ENCODE measurements at places on chromosomes 7 and 10.

DNA sequence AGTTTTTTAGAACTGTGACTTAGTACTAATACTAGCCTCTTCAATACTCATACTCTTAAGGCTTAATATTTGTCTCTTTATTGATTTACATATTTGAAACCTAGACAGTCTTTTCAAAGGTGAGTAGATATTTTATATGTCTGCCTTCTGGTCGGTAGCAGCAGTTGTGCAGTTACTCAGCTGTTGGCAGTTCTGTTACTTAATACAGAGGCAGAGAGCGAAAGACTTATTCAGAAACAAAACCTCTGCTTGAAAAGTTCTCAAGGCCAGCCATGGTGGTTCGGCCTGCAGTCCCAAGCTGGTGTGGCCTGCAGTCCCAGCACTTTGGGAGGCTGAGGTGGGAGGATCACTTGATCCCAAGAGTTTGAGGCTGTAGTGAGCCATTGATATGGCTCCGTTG, 84.2 kb downstream of the AUTS2 start:
- no peak for DNase-seq

DNA sequence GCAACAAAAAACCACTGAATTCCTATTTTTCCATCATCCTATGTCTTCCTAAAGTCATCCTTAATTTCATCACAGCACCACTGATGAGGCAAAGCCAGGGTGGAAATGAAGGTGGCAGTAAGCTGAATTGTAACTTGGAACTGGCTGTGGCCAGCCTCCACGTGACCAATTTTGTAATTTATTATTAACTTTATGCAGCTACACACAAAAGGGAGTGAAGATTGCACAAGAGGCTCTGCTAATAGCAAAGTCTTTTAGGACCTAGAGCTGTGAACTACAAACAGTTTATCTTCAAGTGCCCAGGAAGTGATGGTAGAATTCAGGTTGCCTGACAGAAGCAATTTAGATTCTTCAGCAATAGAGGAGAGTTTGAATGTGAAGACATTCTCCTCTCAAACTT, 176.4 kb downstream of the CCDC71L start:
- no peak for DNase-seq

DNA sequence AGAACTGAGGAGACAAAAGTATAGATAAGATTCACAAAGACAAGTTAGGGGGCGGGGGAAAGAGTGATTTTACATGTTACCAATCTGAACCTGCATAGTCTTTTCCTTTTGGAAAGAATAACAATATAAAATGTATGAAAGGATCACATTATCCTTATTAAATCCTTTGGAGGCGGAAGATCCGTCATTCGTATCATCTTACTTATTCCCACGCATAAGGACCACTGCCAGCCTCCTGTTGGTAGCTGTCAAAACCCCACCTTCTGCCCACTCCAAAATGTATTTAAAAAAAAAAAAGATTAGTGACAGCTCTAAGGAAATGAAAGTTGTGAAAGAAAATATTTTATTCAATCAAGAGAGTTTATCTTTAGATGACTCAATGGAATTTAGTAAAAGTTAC, 821.0 kb upstream of the CELF2 start:
- DNase-seq, result no peak

DNA sequence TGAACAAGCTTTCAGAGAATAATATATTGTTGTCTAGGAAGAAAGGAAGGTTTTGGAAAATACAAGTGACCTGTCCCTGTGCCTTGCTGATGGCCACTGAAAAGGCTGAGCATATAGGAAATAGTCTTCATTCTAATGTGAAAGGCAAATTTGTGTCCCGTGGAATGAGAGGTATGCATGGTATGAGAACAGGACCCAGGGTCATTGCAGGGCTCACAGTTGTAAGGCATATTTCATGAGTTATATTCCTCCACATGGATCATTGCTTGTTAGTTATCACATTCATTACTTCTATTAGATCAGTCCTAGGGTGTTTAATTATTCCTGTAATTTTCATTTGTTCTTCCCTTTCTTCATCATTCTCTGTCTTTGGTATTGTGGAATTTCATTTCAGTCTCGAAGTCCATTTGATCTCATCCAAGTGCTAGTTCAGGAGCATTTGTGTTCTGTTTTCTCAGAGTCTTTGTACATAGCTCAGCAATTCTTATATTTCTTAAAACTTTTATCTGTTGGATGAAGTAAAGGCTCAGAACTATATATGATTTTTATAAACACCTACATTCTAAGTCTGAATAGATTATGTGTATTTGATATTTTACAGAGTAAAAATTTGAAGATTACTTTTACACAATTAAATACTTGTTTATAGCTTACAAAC, 39.4 kb upstream of the ARHGAP21 start:
- DNase-seq, result no peak

GRCh38 chr7:26443006-26443405, 151.3 kb downstream of the SNX10 start:
- DNase-seq, result no peak

DNA sequence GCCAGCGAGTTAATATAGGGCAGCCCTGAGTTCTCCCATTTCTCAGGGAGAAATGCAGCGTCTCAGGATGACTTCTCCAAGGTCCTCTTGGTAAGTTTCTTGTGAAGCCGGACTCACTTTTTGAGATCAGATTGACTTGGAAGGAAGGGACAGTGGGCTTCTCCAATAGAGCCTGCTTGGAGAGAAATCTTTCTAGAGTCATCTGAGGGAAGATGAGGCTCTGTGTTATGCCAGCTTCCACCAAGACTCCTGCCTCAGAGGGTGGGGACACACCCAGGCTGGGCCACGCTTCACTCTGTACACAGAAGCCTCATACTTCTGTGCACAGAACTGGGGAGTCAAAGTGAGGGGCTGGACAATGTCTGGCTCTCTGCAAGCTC, 5.6 kb downstream of the C10orf105 start:
- no peak for DNase-seq

DNA sequence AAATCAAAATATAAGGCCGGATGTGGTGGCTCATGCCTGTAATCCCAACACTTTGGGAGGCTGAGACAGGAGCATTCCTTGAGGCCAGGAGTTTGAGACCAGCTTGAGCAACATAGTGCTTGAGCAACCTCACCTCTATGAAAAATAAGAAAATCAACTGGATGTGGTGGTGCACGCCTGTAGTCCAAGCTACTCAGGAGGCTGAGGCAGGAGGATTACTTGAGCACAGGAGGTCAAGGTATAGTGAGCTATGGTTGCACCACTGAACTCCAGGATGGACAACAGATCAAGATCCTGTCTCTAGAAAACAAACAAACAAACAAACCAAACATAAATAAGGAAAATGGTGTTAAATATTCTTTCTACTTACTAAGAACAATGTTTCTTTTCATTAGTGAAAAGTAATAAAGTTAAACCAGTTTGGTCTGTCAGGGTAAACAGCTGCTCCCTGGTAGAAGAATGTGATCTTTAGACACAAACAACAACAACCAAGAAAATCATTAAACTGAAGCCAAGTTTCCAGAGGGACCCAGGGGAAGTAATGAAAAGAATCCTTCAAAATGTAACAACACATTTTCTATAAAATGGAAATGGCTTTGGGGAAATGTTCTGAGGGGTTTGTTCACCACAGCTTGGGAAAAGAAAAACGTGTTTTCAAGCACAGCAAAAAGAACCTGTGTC, 17.5 kb upstream of the BAG3 start:
- no peak for DNase-seq

GRCh38 chr7:139798221-139798620, 20.4 kb upstream of the HIPK2 start:
- DNase-seq, result no peak

DNA sequence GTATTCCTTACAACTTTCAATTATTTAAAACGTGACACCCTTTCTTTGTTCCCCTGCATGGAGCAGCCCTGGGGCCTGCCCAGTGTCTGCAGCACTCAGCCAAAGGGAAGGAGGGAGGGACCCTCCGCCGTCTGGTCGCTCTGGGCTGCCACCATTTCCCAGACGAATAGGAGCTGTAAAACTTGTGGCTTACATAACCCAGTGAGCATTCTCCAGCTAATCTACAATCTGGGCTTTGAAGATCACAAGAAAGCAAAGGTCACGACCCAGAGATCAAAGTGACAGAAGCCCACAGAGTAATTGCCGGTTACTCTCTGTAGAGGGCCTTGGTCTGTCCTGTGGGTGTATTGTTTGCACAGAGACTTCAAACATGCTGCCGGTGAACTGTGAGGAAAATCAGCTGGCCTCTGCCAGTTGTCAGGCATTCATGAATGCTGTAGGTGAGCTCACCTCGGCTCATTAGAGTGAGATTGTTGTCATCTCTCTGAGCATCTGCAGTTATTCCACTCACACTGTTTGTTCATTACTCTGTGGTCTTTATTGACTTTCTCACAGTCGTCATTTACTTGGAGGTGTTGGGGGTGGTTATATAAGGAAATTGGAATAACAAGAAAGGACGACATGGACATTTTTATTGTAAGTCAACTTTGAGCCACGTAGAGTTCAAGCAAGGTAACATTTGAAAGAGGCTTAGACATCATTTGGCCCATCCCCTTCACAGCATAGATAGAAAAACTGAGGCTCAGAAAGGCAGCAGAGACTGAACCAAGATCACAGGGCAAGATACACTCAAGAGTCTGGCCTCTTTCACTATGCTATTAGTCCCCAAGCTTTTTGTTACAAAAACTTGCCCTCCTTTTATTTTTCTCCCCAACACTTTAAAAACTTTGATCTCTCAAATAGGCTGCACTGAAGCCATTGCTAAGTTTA, 619.8 kb downstream of the LRMDA start:
- DNase-seq, result no peak

GRCh38 chr7:152196391-152196790, 170.9 kb downstream of the GALNT11 start:
- no peak for DNase-seq

GRCh38 chr7:44534501-44534900, 6.6 kb downstream of the NPC1L1 start:
- DNase-seq, result peak; percentile 85

Data from H9 (cell line).